ENCODE measurements at places on chromosomes 5 and 9.
A peak's percentile ranks its signal among the peaks of the same experiment; 100 is the strongest.

GRCh38 chr5:132779961-132780360 lies 2.9 kb upstream of the SEPTIN8 start:
- DNase-seq = no peak

- DNase-seq = no peak
Measured at GRCh38 chr5:66842540-66842939, 246.3 kb downstream of the MAST4 start.

- DNase-seq = no peak
Measured at GRCh38 chr9:138052322-138052615, 174.7 kb downstream of the CACNA1B start.

- no peak for DNase-seq
Measured at GRCh38 chr5:165187815-165188214, 1682.4 kb downstream of the MAT2B start.

DNA sequence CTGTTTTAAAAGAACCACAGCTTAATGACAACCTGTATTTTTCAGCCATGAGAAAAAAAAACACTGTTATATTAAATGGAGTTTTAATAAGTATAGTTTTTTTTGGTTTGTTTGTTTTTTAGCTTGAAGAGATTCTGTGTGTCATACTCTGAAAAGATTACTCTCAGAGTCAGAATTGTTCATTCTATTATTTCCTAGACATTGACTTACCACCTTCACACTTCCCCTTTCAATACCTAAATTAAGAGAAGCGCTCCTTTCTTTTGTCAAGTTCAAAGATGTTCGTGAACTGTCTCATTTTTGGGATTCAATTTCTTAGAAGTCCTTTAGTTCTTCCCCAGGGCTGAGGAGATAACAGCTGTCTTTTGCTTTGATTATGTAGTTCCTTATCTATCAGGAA lies 1201.6 kb upstream of the NUDT12 start:
- no peak for DNase-seq

DNA sequence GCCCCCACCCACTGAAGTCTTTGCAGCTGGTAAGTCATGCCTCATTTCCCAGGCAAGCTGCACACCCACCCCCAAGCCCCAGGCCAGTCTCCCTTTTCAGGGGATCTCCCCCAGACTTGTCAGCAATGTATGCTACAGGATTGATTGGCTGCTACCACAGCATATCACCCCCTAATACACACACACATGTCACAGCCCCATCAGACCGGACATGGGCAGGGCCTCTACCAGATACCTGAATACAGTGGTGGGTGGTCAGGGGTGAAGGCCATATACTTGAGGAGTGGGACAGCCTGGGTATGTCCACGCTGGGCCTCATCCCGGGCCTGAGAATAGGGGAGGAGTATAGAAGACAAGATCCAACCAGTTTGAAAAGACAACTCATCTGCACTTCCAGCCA lies 63.4 kb upstream of the ARAP3 start:
- no peak for DNase-seq

GRCh38 chr9:91273853-91274552 lies 87.7 kb downstream of the AUH start:
- peak; percentile 13 for DNase-seq

DNA sequence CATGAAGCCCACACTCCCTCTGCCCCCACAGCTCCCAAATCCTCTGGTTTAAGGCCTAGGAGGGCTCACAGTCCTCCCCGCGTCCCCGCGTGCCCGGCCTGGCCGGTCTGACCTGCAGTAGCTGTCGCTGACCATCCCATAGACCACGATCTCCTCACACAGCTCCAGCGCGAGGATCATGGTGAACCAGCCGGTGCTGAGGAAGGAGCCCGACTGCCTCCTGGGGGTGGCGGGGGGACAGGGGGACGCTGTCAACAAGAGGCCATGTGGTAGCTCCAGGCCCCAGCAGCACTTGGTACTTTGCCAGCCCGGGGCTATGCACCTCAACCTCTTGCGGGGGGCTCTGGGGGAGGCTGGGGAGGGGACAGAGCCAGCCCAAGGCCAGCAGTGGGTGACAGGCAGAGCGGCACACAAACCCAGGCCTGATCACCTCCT lies 7.0 kb downstream of the ST6GALNAC4 start:
- DNase-seq = no peak

- no peak for DNase-seq
Measured at GRCh38 chr5:10902145-10902544, 141.1 kb upstream of the DAP start.

GRCh38 chr9:137370865-137371520 lies 52.0 kb downstream of the EXD3 start:
- no peak for DNase-seq

GRCh38 chr5:91182763-91183162 lies 200.4 kb downstream of the ARRDC3 start:
- DNase-seq = no peak

DNA sequence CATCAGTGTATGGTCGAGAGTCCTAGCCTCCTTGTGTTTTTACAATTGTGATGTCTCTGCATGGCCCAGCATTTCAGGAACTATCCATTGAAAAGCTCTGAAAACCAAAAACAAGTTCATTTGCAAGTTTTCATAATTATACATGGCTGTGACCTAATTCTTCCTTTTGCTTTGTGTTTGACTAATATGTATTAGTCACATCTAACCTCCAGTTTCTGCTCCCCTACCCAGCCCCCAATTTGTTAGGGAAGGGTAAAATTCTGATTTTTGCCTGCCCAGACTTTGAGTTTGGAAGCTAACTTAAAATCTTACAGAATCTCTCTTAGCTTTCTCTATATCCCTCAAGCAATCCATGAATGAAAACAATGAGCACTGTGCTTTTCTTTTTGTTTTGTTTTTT lies 128.2 kb upstream of the SEMA6A start:
- no peak for DNase-seq

GRCh38 chr9:98540476-98540875 lies 168.3 kb downstream of the GABBR2 start:
- DNase-seq = no peak

All from SW480 (cell line).